ENCODE measurements at places on chromosomes 1 and 21.

DNA sequence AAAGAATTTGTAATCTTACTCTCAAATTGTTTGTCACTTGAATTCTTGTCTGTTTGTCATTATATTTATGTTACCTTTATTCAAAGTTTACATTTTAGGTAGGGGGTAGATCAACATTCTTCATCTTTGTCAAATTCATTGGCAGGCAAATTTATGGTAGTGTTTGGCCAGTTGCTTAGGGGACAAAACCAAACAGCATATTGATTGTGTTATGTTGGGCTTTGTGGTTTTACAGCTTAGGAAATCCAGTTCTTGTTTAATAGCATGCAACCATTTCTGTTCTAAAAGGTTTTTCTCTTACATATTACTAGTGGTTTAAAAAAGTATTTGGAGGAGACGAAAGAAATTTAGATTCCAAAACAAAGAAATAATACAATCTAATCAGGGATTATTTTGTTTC lies 91.4 kb downstream of the HMCN1 start:
- DNase-seq = no peak

DNA sequence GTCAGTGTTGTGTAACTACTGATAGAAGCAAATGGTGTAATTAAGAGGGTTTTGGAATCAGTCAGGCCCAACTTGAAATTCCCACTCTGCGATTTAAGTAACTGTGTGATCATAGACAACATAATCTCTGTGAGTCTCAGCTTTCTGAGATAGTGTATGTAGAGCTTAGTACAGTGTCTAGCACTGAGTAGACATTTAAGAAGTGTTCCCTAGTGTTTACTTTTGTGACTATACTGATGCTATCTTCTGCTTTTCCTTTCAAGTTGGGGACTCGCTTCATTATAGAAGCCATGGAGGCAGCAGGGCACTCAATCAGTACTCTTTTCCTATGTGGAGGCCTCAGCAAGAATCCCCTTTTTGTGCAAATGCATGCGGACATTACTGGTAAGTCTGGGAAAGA lies 147.7 kb upstream of the HOOK1 start:
- no peak for DNase-seq

GRCh38 chr1:206864939-206865671 lies at the start of gene IL20:
TSS of gene IL20 (plus strand) at chr1:206865623. CDS start at chr1:206865853, 230 bp downstream.
- DNase-seq = peak; percentile 82

GRCh38 chr1:66840929-66841328 lies 39.9 kb upstream of the INSL5 start:
- peak; percentile 9 for DNase-seq

DNA sequence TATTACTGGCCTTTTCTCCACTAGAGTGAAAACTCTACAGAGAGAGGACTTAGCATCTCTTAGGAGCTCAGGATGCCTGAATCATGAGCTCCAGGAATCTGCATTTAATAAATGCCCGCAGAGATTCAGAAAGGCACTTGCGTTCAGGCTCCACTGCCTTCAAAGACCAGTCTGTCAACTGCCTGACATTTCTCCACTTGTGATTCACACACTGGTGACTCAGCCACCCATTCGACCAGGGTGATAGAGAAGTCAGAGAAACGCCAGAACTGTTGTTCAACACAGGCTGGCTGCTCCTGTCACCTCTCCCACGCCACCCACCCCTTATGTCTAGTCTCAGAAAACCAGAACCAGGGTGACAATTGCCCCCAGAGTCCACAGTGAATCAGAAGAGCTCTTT lies 26.9 kb upstream of the LBR start:
- DNase-seq = peak; percentile 61

DNA sequence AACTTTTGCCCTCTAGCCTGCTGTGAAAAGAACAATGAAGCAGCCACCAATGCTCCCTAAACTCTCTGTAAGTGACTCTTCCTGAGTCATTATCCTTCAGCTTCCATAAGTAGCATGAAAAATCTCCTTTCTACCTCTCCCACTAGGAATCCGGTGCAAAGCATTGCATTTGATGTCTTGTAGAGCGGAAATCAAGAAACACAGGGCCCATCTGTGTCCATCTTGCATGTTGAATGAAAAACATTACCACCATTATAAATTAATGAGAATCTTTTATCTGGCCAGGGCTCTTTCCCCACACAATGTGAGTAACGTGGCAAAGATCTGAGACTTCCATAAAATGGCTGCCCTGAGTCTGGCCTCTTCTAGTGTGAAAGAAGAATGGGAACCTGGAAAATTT lies 324.4 kb downstream of the ADGRL2 start:
- no peak for DNase-seq

- no peak for DNase-seq
These were observed 70.3 kb upstream of the CAMK1G start for GRCh38 chr1:209513226-209513625.

DNA sequence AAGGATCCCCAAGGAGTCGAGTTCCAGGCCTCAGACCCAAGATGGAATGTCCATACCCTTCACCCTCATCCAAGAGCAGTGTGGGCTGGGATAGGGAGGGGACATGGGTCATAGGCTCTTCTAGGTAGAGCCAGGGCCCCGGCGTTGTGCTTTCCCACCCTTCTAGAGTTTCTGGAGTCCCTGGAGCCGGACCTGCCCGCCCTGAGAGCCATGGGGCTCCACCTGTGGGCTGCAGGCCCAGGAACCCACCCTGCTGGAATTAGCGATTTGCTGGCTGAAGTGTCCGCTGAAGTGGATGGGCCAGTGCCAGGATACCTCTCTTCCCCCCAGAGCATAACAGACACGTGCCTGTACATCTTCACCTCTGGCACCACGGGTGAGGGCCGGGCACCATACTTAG lies 1.1 kb downstream of the SLC27A3 start:
- DNase-seq = no peak

- no peak for DNase-seq
These were observed 14.0 kb downstream of the C1orf94 start for GRCh38 chr1:34190692-34191091.

DNA sequence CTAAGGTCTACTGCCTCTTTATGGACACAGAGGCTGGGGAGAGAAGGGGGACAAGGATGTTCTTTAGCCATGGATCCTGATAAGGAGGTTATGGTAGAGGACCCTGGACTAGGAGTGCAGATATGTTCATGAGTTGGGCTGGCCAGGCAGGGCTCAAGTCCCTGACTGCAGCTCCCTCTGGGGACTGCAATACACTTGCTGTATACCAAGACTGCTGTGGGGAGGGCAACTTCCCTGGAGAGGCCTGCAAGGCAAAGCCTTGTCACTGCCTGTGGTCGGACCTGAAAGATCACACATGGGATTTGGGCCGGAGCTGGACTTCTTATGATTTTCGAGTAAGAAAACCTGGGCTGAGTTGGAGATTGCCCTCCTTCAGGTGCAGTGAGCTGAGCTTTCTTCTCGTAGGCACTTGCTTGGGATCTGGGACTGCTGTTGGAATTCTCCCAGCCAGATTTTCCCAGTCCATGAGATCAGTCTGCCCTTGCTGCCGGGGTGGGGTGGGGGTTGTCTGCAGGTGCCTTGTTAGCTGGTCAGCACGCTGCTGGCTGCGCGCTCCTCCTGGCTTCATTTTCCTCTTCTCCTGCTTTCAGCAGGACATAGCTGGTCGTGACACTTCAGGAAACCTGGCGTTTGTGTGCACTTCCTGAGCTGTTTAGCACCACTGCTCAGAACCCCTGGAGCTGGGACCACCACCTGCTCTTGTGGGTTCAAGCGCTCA lies 49.0 kb upstream of the KCNJ6 start:
- no peak for DNase-seq

Data from CD4-positive, alpha-beta T cell treated with Interleukin-12 subunit alpha and Interleukin-12 subunit beta, for 1 hour (primary cell).